Spleen (tissue), 13 donors: ENCODE measurements at places on chromosomes 1 and 21. TPM values are rescaled to one million over a fixed set of nuclear protein-coding genes. Genes with fewer than 3 reads are reported as not detected.

DNA sequence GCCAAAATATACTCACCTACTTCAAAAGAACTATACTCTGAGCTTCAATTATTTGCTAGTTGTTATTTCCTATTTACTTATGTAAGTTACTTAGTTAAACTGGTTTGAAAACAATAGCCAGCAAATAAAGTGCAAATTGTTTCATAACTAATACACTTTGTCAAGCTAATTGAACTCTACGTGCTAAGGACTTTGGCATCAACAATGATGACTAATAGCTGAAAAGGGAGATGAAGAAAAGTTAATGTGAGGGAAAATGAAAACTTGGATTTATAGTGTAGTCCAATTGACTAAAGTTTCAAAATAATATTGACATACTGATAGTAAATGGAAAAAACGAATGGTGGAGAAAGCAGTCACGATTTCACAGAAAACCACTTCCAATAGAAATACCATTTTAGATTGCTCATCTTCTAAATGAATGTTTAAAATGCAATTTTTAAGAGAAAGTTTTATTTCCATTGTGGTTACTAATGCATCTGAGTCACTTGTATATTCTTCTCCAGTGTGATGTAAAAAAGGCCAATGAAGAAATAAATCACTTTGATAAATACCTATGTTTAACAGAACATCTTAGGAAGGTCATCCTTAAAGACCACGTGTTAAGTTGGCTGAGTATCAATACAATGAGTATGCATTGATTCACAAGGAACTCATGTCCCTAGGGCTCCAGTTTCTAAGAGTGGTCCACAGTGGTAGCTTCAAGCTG is 455.2 kb downstream of the LTN1 start:
- no peak overlapping the region for H3K4me3 ChIP-seq
- H3K27me3 ChIP-seq: no peaks in the 10 kb centered on the region
- no peak overlapping the region for H3K27ac ChIP-seq
- H3K36me3 ChIP-seq: no peaks in the 10 kb centered on the region

- H3K4me1 ChIP-seq: peaks cover 36% of the 10 kb centered on the region
- no peak overlapping the region for H3K27ac ChIP-seq
- peaks cover 6% of the 10 kb centered on the region for H3K36me3 ChIP-seq
- no peaks in the 10 kb centered on the region for H3K27me3 ChIP-seq
- no peak overlapping the region for H3K4me3 ChIP-seq
- DNase-seq: no peak
Measured at GRCh38 chr1:19212167-19212566, 2.1 kb upstream of the UBR4 start.

DNA sequence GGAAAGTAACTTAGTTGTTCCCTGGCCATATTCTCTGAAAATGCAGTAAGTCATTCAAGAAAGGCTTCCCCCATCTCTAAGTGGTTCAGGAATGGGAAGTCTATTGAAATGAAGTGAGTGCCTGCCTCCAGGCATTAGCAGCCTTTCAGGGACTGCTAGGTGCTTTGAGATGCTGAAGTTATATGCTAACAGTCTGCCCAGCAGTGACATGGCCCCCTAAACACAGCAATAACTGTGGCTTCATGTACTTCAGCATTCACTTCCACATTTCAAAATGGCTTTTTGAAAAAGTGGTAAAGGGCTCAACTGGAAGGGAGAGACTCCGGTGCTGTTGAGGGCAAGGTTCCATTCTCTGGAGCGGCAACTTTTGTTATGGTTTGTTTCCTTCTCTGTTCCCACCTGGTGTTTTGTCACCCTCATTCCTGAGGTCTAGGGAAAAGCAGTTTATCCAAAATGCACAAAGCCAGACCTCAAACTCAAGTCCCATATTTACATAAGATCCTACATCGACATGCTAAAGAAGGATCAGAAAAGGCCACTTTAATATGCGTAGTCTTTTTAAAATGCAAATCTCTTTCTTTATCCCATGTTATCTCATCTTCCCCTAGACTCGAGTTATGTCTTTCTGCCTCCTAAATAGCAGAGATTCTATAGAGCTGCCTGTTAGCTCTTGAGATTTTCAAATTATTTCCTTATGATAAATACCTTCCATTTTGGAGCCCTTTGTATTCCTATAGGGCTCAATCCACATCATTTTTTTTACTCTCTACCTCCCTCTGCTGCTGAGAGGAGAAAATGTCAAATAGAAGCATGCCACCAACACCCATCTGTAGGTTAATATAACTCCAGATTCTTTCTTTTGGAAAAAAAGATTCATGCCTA is 34.2 kb upstream of the LRRC8C start:
- no peak for DNase-seq
- H3K27ac ChIP-seq: no peak overlapping the region
- no peak overlapping the region for H3K4me3 ChIP-seq

- no peak for DNase-seq
- H3K4me1 ChIP-seq: peaks cover 20% of the 10 kb centered on the region
- H3K27me3 ChIP-seq: no peaks in the 10 kb centered on the region
- H3K4me3 ChIP-seq: no peak overlapping the region
- H3K36me3 ChIP-seq: no peaks in the 10 kb centered on the region
Measured at GRCh38 chr1:224495866-224496265, 61.3 kb upstream of the WDR26 start.

- H3K4me3 ChIP-seq: no peak overlapping the region
- H3K27ac ChIP-seq: no peak overlapping the region
- no peaks in the 10 kb centered on the region for H3K36me3 ChIP-seq
- DNase-seq: no peak
Measured at GRCh38 chr1:18732686-18733085, 102.0 kb downstream of the PAX7 start.

DNA sequence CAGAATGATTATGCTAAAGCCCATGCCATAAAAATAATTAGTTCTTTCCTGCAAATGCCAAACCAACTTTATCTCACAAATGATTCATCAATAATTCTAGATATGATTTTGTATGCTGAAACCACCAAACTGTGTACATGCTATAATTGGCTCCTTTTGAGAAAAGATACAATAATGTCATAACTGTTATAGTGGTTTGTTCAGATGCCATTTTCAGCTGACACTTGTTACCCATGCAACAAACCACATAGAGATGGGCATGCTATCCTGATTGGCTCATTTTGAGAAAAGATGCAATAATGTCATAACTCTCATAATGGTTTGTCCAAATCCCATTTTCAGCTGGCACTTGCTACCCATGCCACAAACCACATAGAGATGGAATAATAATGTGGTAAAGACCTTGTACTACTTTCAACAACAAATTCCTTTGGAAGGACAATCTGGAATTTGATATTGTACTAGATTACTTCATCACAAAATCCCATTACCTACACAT is 283.8 kb downstream of the TPR start:
- H3K4me3 ChIP-seq: no peak overlapping the region
- H3K36me3 ChIP-seq: peaks cover 4% of the 10 kb centered on the region
- DNase-seq: no peak
- H3K4me1 ChIP-seq: peaks cover 15% of the 10 kb centered on the region
- no peak overlapping the region for H3K27ac ChIP-seq

DNA sequence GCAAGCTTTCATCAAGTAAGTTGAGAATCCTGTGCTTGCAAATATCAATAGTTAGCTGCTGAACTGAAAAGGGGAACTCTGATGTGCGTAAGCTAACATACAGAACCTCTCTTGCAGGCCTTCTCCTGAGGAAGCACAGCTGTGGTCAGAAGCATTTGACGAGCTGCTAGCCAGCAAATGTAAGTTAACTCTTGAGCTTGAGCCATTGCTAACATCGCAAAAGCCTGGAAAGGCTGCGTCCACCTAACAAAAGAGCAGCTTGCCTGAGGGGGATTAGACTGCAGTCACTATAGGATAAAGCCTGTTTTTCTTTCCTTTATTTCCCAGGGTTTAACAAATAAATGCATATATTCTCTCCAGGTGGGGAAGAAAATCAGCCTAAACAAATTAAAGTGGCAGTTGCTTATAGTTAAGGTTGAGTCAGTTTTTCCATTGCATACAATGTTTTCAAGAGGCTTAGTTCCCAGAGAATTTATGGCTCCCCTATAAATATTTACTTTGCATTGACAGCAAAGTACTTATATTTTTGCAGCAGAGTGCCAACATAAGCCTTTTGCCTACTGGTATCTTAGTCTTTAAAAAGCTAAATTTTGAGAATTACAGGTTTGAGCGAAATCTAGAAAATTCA is 1.5 kb downstream of the RGS2 start:
- peak overlapping the region; percentile 94 for H3K27ac ChIP-seq
- DNase-seq: no peak
- H3K27me3 ChIP-seq: no peaks in the 10 kb centered on the region
- H3K4me3 ChIP-seq: peak overlapping the region; percentile 61

GRCh38 chr1:20717452-20718342 is at the start of gene KIF17:
TSS of gene KIF17 (minus strand) at chr1:20718007. CDS start at chr1:20717706, 301 bp downstream.
- peak; percentile 92 for DNase-seq
- peak within 1 kb of the TSS; percentile 23 for H3K4me3 ChIP-seq
- H3K36me3 ChIP-seq: no peaks in the 10 kb centered on the region
- H3K4me1 ChIP-seq: peaks cover 14% of the 10 kb centered on the region
- H3K27ac ChIP-seq: no peak within 1 kb of the TSS

GRCh38 chr21:46079352-46080170 is 18.4 kb upstream of the COL6A2 start:
- H3K36me3 ChIP-seq: no peaks in the 10 kb centered on the region
- no peak overlapping the region for H3K4me3 ChIP-seq

DNA sequence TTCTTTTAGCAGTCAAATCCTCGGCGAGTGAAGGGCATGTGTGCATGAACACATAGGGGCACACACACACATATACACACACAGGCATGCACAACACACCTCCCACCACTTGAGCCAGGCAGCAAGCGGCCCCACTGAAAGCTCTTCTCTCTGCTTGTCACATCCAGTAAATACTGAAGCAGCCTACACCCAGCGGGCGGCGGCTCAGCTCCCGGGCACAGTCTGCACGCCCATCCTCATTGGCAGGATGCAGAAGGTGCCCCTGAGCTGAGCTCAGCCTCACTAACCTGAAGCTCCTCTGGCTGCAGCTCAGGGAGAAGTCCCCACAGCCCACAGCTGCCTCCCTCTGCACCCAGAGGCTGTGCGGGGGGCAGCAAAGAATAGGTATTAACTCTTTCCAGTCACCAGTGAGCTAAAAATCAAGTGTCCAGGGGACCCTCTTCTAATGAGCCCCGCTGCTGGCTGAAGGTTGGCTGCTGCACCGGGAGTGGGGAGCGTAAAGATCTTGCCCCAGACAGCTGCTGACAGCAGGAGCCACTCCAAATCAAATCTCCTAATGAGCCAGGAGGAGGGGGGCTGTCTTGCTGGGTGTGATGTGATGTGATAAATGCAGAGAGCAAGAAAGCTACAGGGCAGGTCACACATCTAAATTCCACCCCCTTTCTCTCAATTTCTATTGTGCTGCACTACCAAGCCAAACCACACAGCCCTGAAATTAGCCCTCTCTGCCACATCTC is 12.5 kb downstream of the RGS8 start:
- peaks cover 7% of the 10 kb centered on the region for H3K27me3 ChIP-seq
- H3K4me1 ChIP-seq: peaks cover 3% of the 10 kb centered on the region
- DNase-seq: no peak
- no peak overlapping the region for H3K27ac ChIP-seq

- peaks cover 43% of the 10 kb centered on the region for H3K4me1 ChIP-seq
- H3K4me3 ChIP-seq: no peak overlapping the region
- H3K27ac ChIP-seq: no peak overlapping the region
Measured at GRCh38 chr1:89670163-89670562, 37.2 kb downstream of the LRRC8C start.

DNA sequence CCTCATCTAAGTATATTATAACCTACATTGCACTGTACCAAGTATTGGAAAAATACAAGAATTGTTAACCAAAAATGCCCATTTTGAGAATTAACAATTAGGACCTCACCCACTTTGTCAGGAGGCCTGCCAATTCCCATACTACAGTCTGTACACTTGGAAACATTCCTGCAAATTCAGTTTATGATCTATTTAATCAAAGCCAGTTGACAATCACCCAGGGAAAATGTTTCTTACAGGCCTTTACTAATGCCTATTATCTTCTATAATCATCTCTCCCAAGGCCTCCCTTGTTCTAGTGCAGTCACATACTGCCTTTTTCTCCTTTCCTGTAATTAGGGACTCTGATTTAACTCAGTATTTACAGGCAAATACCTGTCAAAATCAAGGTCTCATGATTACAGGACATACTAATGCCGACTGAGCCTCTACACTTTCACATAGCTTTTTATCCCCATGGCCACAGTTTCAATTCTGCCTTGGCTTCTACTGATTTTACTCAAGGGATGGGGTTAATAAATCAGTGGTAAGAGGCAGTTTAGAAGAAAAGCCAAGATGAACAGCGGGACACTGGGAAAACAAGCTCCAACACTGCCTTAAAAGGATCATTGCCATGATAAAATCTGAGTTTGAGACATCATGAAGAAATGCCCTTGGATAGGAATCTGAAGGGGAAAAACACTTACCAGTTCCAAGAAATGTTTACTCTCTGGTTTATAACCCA is 338.7 kb downstream of the VAV3 start:
- no peak for DNase-seq
- no peaks in the 10 kb centered on the region for H3K27me3 ChIP-seq
- no peaks in the 10 kb centered on the region for H3K36me3 ChIP-seq
- no peak overlapping the region for H3K4me3 ChIP-seq
- peak overlapping the region; percentile 27 for H3K27ac ChIP-seq

GRCh38 chr1:176539018-176539417 is 76.0 kb downstream of the PAPPA2 start:
- no peak for DNase-seq
- H3K4me1 ChIP-seq: no peaks in the 10 kb centered on the region
- H3K27ac ChIP-seq: no peak overlapping the region
- H3K4me3 ChIP-seq: no peak overlapping the region
- no peaks in the 10 kb centered on the region for H3K36me3 ChIP-seq
- peaks cover 4% of the 10 kb centered on the region for H3K27me3 ChIP-seq

- H3K4me1 ChIP-seq: no peaks in the 10 kb centered on the region
- H3K36me3 ChIP-seq: no peaks in the 10 kb centered on the region
- DNase-seq: no peak
- no peak overlapping the region for H3K4me3 ChIP-seq
Measured at GRCh38 chr1:88104236-88104635, 579.8 kb upstream of the PKN2 start.

GRCh38 chr1:207040181-207040533 is 7.6 kb upstream of the C1orf116 start:
- no peaks in the 10 kb centered on the region for H3K4me1 ChIP-seq
- DNase-seq: no peak
- H3K36me3 ChIP-seq: peaks cover 12% of the 10 kb centered on the region
- H3K4me3 ChIP-seq: no peak overlapping the region
- no peaks in the 10 kb centered on the region for H3K27me3 ChIP-seq
- H3K27ac ChIP-seq: no peak overlapping the region

GRCh38 chr21:32348604-32349332 is 44.0 kb downstream of the URB1 start:
- H3K27me3 ChIP-seq: no peaks in the 10 kb centered on the region
- peaks cover 100% of the 10 kb centered on the region for H3K36me3 ChIP-seq
- no peaks in the 10 kb centered on the region for H3K4me1 ChIP-seq
- H3K4me3 ChIP-seq: no peak overlapping the region
- no peak overlapping the region for H3K27ac ChIP-seq

- no peaks in the 10 kb centered on the region for H3K4me1 ChIP-seq
- no peak overlapping the region for H3K4me3 ChIP-seq
- H3K27me3 ChIP-seq: no peaks in the 10 kb centered on the region
- H3K27ac ChIP-seq: no peak overlapping the region
- no peak for DNase-seq
Measured at GRCh38 chr1:52180176-52180575, 38.3 kb downstream of the ZFYVE9 start.

PPM1J gene
- 1.3 TPM for total RNA-seq

BNIPL gene
- 0.66 TPM for total RNA-seq

GJA9 gene
- total RNA-seq: not detected

RGSL1 gene
- total RNA-seq: not detected

LAMC2 gene
- total RNA-seq: 1.2 TPM

LRRC71 gene
- 0.47 TPM for total RNA-seq

LPAR3 gene
- 0.24 TPM for total RNA-seq

AMY1A gene
- total RNA-seq: not detected
